ENCODE measurements at places on chromosomes 7 and 10.

- no peak for DNase-seq
These were observed 5.4 kb downstream of the BRI3 start for GRCh38 chr7:98286701-98287485.

DNA sequence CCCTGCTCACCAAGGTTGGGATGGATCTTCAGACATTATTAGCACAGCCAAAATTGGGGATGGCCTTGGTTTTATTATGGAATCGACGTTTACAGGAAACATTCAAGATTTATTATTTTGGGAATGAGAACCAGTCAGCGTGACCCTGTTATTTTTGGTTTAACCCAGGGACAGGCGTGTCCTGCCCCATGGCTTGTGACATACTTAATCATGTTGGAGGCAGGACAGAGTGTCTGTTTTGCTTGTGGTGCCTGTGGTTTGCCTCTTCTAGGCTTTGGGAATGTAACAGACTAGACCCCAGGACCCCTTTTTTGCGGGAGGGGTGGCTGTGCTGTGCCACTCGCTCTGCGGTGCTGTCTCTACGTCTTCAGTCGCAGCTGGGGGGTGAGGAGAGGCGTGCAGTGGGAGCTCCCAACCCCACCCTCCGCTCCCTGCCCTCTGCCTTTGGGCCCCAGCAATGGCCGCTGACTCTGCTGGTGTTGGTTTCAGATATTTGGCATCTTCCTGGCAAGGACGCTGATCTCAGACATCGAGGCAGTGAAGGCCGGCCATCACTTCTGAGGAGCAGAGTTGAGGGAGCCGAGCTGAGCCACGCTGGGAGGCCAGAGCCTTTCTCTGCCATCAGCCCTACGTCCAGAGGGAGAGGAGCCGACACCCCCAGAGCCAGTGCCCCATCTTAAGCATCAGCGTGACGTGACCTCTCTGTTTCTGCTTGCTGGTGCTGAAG, 20.1 kb upstream of the SH2D4B start:
- no peak for DNase-seq

- DNase-seq: no peak
These were observed 29.7 kb upstream of the TAS2R16 start for GRCh38 chr7:123024989-123025758.

GRCh38 chr7:154720016-154720415, 282.9 kb downstream of the PAXIP1 start:
- no peak for DNase-seq

DNA sequence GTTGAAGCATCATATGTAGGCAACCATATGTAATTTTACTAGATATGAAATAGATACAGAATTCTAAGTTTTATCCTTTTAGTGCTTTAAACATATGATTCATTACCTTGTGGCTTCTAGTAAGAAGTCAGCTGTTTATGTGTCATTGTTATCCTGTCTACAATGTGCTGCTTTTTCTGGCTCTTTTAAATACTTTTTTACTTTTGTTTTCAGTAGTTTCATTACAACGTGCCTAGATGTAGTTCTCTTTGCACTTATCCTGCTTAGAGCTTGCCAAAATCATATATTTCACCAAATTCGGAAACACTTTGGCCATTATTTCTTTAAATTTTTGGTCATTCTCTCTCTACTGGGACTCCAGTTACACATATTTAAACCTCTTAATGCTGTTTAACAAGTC, 26.4 kb downstream of the YAE1 start:
- DNase-seq: no peak

GRCh38 chr10:18523025-18523424, 128.4 kb downstream of the NSUN6 start:
- DNase-seq: no peak

DNA sequence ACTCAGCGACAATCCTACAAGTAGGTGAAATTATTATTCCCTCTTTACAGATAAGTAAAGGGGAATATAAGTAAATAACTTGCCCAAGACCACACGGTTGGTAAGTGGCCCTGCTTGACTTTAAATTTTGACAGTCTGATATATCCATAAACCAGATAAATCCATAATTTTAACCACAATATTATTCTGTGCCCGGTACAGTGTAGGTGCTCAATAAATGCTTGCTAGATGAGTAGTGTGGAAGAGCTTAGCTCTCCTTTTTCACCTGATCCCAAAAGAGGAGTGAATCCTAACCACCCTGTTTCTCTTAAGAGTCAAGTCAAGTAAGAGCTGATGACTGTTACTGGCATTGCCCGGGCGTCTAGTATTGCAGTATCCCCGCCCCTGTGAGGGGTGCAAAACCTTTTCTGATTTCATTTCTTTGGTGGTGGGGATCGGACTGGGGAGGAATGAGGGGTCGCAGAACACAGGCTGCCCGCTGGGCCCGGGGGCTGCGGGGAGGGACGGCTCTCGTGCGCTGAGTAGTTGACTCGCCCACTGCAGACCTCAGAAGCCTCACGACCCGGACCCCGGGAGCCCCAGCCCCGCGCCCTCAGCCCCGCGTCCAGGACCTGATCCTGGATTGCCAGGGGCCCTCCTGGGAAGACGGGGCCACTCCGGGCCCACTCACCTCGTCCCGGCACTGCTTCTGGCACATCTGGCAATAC, 490 bp downstream of the KIN start:
- no peak for DNase-seq

DNA sequence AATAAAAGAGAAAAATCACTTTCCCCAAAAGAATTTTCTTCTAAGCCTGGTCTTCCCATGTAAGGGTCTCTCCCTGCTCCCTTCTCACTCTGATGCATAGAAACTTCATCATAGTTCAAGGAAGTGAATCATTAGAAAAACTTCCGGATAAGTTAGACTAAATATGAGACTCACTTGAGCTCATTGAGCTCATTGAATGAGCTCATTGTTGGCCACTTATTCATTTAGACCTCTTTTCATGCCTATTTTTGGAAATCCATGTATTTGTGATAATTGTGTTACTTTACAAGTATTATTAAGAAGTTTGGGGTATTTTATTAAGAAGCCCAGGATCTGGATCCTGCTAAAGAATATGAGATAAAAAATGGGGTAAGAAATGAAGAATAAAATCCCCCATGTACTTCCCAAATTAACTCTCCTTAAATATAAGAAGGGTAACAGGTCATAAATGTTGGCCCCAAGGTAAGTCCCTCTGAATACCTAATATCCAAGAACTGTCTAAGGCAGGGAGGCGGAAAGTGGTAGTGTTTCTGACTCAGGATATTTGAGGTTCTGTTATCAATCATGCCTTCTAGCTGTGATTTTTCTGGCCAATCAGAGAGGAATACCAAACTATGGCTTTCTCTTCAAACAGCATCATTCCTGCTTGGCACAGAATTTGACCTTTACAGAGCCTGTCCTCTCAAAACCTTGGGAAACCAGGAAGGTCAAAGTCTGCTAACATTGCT, 236.5 kb upstream of the PTN start:
- DNase-seq: no peak

DNA sequence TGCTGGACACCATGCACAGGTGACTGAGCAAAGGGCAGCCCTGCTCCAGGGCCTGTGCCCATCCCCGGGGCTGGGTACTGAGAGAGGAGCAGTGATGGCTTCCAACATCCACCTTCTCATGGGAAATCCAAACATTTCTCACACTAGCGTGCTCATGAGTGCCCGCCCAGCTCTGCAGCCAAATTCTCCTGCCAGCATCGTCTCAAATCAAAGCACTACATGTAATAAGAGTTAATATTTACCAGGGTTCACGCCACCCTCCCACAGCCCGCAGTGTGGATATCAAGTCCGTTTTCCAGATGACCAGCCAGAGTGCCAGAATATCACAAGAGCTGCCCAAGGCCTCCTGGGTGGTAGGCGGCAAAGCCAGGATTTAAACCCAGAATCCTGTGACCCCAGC, 12.1 kb downstream of the IL15RA start:
- no peak for DNase-seq

- no peak for DNase-seq
These were observed 66.1 kb downstream of the MTPN start for GRCh38 chr7:135911099-135911498.

All from SK-N-MC (cell line).